ENCODE measurements at places on chromosomes 2 and 18.

GRCh38 chr18:24368749-24369148 lies 28.9 kb downstream of the OSBPL1A start:
- H3K27ac ChIP-seq, result no peak overlapping the region
- H3K4me3 ChIP-seq, result no peak overlapping the region
- H3K4me1 ChIP-seq, result no peaks in the 10 kb centered on the region
- no peak for DNase-seq

DNA sequence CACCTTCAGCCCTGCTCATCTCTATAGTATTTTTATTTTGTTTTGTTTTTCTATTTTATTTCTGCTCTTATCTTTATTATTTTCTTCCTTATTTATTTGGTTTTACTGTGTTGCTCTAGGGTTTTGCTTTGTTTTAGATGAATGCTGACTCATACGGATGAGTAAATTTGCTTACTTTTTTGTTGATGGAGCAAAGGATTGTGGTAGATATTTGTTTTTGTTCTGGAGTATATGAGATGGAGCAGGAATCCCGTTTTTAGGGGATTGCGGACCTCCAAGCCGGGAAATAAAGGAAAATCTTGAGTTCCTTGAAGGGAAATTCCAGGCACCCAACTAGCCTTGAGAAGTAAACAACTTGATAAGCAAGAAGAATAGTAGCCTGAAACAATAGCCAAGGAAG lies 15.3 kb upstream of the COLEC12 start:
- H3K4me1 ChIP-seq, result no peaks in the 10 kb centered on the region
- no peak for DNase-seq
- H3K27ac ChIP-seq, result no peak overlapping the region
- H3K36me3 ChIP-seq, result no peaks in the 10 kb centered on the region

DNA sequence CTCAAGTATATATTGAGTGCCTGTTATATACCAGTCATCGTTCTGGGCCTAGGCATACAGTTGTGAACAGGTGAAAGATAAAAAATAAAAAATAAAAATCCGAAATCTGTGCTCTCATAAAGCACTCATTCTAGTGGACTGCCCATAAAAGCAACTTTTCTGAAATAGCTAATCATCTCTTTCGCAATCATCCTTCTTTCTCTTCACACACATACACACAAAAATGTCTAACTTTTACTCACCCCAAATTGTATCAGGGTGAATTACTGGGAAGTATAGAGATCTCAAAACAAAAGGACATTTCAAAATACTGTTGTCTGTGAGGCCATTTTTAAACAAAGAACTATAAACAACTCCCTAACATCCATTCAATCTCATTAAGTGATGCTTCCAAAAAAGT lies 29.6 kb upstream of the ORC2 start:
- H3K27ac ChIP-seq, result no peak overlapping the region
- peaks cover 82% of the 10 kb centered on the region for H3K36me3 ChIP-seq
- H3K27me3 ChIP-seq, result no peaks in the 10 kb centered on the region
- H3K4me3 ChIP-seq, result no peak overlapping the region

GRCh38 chr18:48490641-48491293 lies 48.1 kb upstream of the CTIF start:
- H3K27ac ChIP-seq, result no peak overlapping the region
- no peaks in the 10 kb centered on the region for H3K36me3 ChIP-seq
- H3K4me1 ChIP-seq, result peaks cover 3% of the 10 kb centered on the region
- no peak for DNase-seq
- H3K27me3 ChIP-seq, result no peaks in the 10 kb centered on the region

GRCh38 chr2:102096103-102096502 lies 46.4 kb upstream of the IL1R1 start:
- H3K4me3 ChIP-seq, result no peak overlapping the region
- H3K27me3 ChIP-seq, result no peaks in the 10 kb centered on the region
- peaks cover 3% of the 10 kb centered on the region for H3K4me1 ChIP-seq
- no peak overlapping the region for H3K27ac ChIP-seq
- no peak for DNase-seq

- peaks cover 4% of the 10 kb centered on the region for H3K4me1 ChIP-seq
- peak; percentile 14 for DNase-seq
- no peak overlapping the region for H3K4me3 ChIP-seq
- H3K36me3 ChIP-seq, result no peaks in the 10 kb centered on the region
Observed at GRCh38 chr2:171217330-171217729, 56.6 kb upstream of the TLK1 start.

DNA sequence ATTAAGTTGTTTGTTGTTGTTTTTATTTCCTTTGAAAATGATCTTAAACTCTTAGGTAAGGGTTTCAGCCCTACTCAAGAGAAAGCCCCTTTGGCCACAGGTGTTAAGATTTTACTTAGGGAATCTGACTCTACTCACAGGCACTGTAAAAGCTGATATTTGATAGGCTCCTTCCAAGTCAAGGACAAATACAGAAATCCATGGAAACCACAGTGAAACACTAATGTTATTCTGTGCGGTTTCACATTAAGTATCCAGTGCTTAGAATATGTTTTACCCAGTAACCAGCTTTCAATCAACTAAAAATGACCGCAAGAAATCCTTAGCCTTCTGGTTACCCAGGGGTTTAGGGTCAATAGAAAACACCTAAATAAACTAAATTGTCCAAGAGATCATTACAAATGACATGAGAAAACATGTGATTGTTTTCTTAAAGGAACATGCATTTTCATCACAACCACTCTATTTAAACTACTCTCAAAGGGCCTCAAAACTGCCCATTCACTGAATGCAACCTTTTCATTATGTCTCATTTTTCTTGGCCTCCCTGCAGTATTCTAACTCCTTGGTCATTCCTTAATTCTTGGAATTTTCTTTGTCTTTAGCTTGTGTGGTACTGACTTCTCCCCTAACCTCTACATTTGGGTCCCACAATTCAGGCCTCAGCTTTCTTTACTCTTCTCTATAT lies 56.0 kb downstream of the CDH2 start:
- no peak overlapping the region for H3K4me3 ChIP-seq
- peaks cover 47% of the 10 kb centered on the region for H3K36me3 ChIP-seq
- no peaks in the 10 kb centered on the region for H3K27me3 ChIP-seq
- H3K4me1 ChIP-seq, result peaks cover 2% of the 10 kb centered on the region
- DNase-seq, result no peak

DNA sequence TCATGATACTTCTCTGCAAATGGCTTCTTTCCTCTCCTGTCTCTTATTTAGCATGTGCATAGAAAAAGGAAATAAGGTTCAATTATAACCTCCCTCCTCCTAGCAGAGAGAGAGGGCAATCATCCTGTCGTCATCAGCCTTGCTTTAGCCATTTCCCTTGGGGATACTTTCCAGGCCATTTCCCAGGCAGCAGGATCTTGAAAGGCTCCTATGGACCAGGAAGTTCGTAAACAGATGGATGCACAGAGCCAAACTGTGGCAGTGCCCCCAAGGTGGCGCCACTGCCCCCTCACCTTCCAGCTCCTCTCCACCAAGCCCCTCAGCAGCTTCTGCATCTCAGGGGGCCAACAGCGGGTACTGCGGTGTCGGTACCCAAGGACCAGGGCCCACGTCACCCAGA lies 157.4 kb downstream of the DTNA start:
- no peak overlapping the region for H3K4me3 ChIP-seq
- H3K27me3 ChIP-seq, result no peaks in the 10 kb centered on the region
- no peak for DNase-seq

DNA sequence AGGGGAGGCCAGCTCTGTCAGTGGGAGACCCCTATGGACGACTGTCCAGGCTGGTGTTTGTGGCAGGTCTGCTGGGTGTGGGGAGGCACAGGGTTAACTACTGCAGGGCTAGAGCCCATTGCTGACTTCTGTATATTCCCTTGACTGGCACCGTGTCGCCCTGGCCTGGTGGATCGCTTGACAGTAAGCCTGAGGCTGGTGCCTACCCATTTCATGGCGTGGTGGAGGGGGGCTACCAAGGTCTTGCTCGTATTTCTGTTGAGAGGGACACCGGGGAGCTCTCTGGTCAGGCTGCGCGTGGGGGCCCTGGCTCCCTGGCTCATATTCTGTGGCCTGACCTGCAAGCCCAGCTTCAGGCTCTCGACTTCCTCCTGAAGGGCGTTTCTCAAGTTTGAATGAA lies 119.7 kb downstream of the ACOXL start:
- no peaks in the 10 kb centered on the region for H3K36me3 ChIP-seq
- H3K4me3 ChIP-seq, result no peak overlapping the region
- no peak for DNase-seq
- peaks cover 3% of the 10 kb centered on the region for H3K4me1 ChIP-seq
- H3K27me3 ChIP-seq, result no peaks in the 10 kb centered on the region

GRCh38 chr18:61860302-61860701 lies 32.5 kb downstream of the RNF152 start:
- DNase-seq, result no peak
- no peak overlapping the region for H3K4me3 ChIP-seq
- peaks cover 5% of the 10 kb centered on the region for H3K36me3 ChIP-seq
- peaks cover 5% of the 10 kb centered on the region for H3K4me1 ChIP-seq
- no peak overlapping the region for H3K27ac ChIP-seq

DNA sequence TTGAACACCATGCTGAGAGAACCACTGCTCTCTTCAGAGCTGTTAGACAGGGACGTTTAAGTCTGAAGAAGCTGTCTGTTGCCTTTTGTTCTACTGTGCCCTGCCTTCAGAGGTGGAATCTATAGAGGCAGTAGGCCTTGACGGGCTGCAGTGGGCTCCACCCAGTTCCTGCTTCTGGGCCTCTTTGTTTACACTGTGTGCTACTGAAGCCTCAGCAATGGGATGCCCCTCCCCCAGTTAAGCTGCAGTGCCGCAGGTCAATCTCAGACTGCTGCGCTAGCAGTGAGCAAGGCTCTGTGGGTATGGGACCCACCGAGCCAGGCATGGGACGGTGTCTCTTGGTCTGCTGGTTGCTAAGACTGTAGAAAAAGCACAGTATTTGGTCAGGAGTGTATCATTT lies 162.3 kb upstream of the NXPH2 start:
- no peaks in the 10 kb centered on the region for H3K36me3 ChIP-seq
- H3K4me1 ChIP-seq, result peaks cover 4% of the 10 kb centered on the region
- DNase-seq, result no peak
- H3K27me3 ChIP-seq, result no peaks in the 10 kb centered on the region
- H3K4me3 ChIP-seq, result no peak overlapping the region

- H3K27me3 ChIP-seq, result no peaks in the 10 kb centered on the region
- H3K36me3 ChIP-seq, result no peaks in the 10 kb centered on the region
- H3K4me1 ChIP-seq, result no peaks in the 10 kb centered on the region
- H3K4me3 ChIP-seq, result no peak overlapping the region
- no peak for DNase-seq
- no peak overlapping the region for H3K27ac ChIP-seq
Observed at GRCh38 chr2:69572641-69573040, 70.9 kb downstream of the AAK1 start.

GRCh38 chr2:168356477-168356835 lies 99.6 kb upstream of the CERS6 start:
- peaks cover 10% of the 10 kb centered on the region for H3K4me1 ChIP-seq
- no peaks in the 10 kb centered on the region for H3K36me3 ChIP-seq
- H3K27me3 ChIP-seq, result no peaks in the 10 kb centered on the region
- no peak overlapping the region for H3K27ac ChIP-seq
- no peak for DNase-seq

GRCh38 chr2:16386431-16386830 lies 279.2 kb downstream of the CYRIA start:
- H3K27me3 ChIP-seq, result no peaks in the 10 kb centered on the region
- DNase-seq, result no peak
- H3K27ac ChIP-seq, result no peak overlapping the region
- H3K4me3 ChIP-seq, result no peak overlapping the region

- H3K27ac ChIP-seq, result no peak overlapping the region
- H3K4me1 ChIP-seq, result peaks cover 13% of the 10 kb centered on the region
- no peaks in the 10 kb centered on the region for H3K27me3 ChIP-seq
- no peaks in the 10 kb centered on the region for H3K36me3 ChIP-seq
- DNase-seq, result no peak
Observed at GRCh38 chr2:187575751-187576067, 21.5 kb upstream of the TFPI start.

GRCh38 chr2:233209117-233209532 lies 42.3 kb upstream of the ATG16L1 start:
- H3K4me1 ChIP-seq, result peaks cover 16% of the 10 kb centered on the region
- no peaks in the 10 kb centered on the region for H3K36me3 ChIP-seq
- DNase-seq, result no peak
- H3K4me3 ChIP-seq, result no peak overlapping the region

GRCh38 chr2:126359494-126359893 lies 296.5 kb upstream of the GYPC start:
- DNase-seq, result no peak
- no peak overlapping the region for H3K4me3 ChIP-seq
- no peaks in the 10 kb centered on the region for H3K27me3 ChIP-seq
- no peak overlapping the region for H3K27ac ChIP-seq
- no peaks in the 10 kb centered on the region for H3K36me3 ChIP-seq
- no peaks in the 10 kb centered on the region for H3K4me1 ChIP-seq

- DNase-seq, result no peak
- H3K27ac ChIP-seq, result no peak overlapping the region
- no peak overlapping the region for H3K4me3 ChIP-seq
- no peaks in the 10 kb centered on the region for H3K4me1 ChIP-seq
- H3K36me3 ChIP-seq, result no peaks in the 10 kb centered on the region
Observed at GRCh38 chr2:118881490-118882129, 34.2 kb upstream of the EN1 start.

DNA sequence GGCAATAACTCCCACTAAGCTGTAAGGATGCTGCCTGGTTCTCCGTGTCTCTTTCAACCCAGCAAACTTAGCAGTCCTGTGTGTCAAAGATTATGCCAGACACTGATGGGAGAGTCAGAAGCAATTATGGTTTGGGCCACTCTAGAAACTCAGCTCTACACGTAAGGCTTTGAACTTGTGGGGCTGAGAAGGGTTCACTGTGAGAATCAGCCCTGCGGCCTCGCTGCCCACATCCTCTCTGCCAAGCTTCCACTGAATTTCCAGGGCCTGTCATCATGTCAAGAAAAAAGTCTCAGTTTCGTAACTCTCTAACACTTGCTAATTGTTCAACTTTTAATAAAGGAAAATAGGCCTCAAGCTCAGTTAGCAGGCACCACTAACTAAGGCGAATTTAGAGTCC lies 308.8 kb upstream of the LYPD1 start:
- no peaks in the 10 kb centered on the region for H3K36me3 ChIP-seq
- H3K27ac ChIP-seq, result no peak overlapping the region
- H3K27me3 ChIP-seq, result no peaks in the 10 kb centered on the region
- H3K4me3 ChIP-seq, result no peak overlapping the region

DNA sequence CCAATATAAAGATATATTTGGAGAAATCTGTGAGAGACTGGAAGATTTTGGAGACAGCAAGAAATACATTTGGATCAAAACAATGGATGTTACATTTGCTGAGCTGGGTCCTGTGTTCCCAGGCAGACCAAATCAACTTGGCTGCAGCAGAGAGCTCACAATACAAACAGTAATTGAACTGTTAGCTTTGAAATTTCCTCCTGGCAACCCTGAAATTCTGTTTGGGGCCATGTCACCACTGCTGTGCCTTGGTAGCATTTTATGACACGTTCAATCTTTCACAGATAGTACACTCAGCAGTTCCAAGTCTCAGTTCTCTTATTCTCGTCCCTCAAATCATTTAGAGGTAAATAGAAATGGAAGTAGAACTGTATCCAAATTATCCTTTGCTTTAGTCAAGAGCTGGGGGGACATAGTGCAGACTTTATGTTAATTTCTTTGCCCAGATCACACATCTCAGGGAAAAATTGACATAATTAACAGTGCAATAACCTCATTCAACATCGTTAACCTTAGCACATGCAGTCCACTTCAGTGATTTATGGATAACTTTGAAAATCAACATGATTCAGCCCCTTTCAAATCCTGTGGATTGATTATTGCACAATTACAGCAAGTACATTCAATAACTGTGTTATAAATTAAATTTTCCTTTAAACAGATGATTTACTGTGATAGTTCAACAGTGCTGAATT lies 277.4 kb upstream of the MC4R start:
- peaks cover 3% of the 10 kb centered on the region for H3K4me1 ChIP-seq
- no peak overlapping the region for H3K4me3 ChIP-seq
- H3K27ac ChIP-seq, result no peak overlapping the region
- H3K36me3 ChIP-seq, result no peaks in the 10 kb centered on the region
